ENCODE measurements at places on chromosomes 1 and 21.

DNA sequence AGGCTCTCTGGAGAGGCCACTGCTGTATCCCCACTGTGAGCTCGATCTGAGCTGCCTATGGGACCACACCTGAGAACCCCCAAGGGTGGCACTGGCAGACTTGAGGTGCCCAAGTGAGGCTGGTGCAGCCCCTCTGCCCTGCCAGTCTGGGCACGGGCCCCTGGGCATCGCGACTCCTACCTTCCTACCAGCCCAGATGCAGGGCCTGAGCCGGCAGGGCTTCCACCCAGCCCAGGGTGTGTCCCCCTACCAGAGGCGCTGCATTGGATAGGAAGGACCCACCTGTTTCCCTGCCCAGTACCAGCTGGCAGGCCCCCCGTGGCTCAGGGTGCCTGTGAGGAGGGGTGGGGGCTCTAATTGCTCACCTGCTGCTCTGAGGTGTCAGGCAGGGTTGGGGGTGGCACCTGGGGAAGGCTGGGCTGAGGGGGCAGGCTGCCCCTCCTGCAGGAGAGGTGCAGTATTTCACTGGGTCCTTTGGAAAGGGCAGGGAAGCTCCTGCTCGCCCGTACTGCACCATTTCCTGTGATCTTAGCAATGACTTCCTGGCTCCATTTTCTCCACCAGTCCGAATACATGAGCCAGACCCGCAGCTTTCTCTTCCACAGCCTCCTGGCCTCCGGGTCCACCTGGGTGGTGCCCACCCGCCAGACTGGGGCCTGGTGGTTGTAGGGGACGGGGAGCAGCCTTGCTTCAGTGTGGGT lies 11.8 kb downstream of the TP73 start:
- no peak for DNase-seq

DNA sequence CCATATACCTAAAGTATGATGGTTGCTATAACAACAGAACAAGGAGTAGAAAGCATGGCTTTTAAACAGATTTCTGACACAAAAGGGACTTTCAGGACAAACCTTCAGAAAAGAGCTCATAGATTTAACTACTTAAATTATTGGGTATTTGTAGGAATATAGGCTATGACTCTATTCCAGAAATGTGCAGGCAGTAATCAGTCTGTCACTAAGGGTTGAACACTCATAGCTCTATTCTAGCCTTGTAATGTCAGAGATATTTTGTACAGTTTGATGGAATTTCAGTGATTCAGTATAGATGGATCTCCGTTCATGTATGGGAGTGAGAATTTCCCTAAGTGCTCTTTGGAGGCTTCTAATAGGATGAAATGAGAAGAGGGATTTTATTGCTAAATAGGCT lies 82.8 kb downstream of the EXTL2 start:
- no peak for DNase-seq

GRCh38 chr1:185157599-185158412 lies 839 bp downstream of the SWT1 start:
- no peak for DNase-seq

GRCh38 chr1:205240118-205240517 lies 12.4 kb downstream of the TMCC2 start:
- no peak for DNase-seq

DNA sequence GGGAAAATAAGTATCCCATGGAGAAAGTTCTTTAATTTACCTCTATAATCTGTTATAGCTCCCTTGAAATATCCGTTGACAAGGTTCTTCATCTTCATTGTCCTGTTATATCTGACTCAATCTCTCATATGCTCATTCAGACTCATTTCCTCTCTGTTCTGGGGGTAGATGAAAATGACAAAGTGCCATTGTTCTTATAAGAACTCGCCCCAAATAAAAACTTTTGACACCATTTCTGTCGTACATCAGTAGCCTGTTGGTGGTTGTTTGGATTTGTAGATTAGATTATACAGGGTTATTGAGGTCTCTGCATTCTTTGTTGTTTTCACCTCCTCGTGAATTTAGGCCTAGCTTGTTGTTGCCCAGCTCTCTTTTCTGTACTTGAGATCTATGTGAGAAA lies 55.2 kb upstream of the IPO9 start:
- no peak for DNase-seq

GRCh38 chr1:42973799-42974198 lies 15.1 kb upstream of the SLC2A1 start:
- no peak for DNase-seq

DNA sequence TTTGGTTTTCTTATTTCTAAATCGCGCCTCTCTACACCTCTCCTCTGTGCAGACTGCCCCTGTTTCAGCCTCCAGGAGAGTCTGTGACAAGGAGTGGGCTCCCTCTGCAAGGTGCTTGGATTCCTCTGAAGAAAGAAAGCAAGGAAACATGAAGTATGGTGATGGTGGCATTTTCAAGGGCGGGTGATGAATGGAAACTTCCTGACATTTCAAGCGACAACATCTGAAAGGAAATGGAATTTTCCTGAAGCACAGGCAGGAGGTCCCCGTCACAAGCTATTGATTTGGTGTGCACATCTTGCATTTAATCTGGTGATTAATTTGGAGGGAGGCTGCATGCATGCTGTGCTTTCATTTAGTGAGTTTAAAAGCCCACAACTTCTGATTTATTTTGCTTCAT lies 164.6 kb upstream of the FGGY start:
- DNase-seq, result no peak

GRCh38 chr21:46115441-46116188 lies 17.7 kb downstream of the COL6A2 start:
- DNase-seq, result no peak

- DNase-seq, result no peak
Measured at GRCh38 chr1:95467036-95467435, 233.0 kb downstream of the RWDD3 start.

DNA sequence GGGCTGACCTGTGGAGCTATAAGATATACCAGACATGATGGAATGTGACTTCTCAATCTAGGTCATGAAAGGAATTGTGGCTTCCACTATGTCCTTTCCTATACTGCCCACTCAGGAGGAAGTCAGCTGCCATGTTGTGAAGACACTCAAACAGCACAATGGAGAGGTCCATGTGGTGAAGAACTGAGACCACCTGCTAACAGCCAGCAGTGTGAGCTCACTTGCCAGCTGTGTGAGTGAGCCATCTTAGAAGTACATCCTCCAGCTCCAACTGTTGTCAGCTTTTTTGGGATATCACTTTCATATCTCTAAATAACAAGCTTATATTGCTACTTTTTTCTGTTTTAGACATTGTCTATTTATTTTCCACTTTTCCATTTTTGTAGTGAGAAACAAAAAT lies 29.7 kb downstream of the OLFML3 start:
- DNase-seq, result no peak

DNA sequence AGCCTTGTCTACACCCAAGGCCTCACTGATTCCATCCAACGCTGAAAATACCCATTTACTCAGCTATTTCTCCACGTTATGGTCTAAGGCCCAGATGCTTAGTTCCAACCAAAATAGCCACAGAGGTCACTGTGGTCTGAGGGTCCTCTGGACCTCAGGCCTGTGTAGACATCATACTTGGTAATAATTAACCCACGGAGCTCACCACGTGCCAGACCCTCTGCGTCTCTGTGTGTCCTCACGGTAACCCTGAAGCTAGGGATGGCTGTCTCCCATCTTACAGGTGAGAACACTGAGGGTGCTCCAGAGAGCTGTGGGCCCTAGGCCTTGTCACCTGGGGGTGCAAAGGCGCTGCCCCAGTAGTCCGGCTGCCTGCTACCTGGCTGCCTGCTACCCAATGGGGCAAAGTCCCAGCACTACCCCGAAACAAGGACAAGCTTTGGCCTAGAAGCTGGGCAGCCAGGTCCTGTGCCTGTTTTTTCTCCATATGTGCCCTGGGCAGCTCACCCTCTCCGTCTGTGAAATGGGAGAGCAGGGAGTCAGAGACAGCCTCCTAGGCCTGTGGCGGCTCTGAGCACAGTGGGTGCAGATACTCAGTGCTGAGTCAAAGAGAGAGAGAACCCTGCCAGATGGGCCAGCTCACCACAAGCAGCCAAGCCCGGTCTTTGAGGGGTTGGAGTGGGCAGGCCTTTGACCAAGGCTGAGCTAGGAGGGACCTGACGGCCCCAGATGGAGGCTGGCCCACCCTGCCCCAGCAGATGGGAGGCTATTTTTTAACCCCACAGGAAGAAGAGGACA lies 17.0 kb upstream of the RUNX3 start:
- no peak for DNase-seq

- DNase-seq, result no peak
Measured at GRCh38 chr1:118269598-118269997, 84.6 kb upstream of the SPAG17 start.

- DNase-seq, result no peak
Measured at GRCh38 chr1:79982211-79982610, 975.7 kb upstream of the ADGRL4 start.

- no peak for DNase-seq
Measured at GRCh38 chr1:161274874-161275273, 16.3 kb downstream of the PCP4L1 start.

DNA sequence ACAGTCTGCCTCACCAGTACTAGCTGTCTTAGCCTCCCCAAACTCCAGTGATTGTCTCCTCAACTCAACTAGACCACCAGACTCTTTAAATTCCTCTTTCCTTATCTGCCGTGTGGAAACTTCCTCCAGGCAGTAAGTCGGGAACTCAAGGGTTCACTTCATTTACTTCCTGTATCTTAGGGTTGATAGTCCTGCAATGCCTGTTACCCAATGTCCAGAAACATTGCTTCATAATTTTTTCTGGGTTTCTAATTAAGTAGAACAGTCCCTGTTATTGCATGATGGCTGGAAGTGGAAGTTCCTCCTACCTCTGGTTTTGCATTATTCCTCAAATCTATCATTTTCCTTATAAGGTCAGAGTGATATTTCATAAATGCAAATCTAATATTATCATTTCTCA lies 60.8 kb upstream of the RNF11 start:
- no peak for DNase-seq

GRCh38 chr1:117686907-117687306 lies 81.1 kb downstream of the TENT5C start:
- no peak for DNase-seq

- no peak for DNase-seq
Measured at GRCh38 chr1:204103431-204103741, 30.5 kb downstream of the SOX13 start.

DNA sequence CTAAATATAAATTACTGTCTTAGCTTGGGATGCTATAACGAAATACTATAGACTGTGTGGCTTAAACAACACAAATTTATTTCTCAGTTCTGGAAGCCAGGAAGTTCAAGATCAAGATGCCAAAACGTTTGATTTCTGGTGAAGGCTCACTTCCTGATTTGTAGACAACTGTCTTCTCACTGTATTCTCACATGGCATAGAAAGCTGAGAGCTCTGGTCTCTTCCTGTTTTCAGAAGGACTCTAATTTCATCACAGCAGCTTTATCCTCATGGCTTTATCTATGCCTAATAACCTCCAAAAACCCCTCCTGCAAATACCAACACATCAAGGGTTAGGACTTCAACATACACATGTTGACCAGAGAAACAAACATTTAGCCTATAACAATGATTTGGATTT lies 1795.5 kb downstream of the MRPL39 start:
- no peak for DNase-seq

DNA sequence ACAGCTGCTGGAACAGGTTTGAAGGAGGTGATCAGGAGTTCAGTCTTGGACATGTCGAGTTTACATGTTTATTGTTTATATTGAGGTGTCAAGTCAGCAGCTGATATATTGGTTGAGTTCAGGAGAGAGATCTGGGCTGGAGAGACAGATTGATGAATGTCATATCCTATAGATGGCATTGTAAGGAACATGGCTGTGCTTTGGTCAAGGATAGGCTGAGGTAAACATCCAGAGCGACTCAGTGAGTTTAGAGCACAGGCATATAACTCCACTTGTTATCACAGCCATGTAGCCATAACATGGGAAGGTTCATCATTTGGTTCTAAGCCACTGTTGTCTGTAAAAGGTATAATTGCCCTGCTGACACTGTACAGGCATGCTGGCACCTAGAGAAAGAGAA lies 5.5 kb upstream of the MYOCOS start:
- no peak for DNase-seq

DNA sequence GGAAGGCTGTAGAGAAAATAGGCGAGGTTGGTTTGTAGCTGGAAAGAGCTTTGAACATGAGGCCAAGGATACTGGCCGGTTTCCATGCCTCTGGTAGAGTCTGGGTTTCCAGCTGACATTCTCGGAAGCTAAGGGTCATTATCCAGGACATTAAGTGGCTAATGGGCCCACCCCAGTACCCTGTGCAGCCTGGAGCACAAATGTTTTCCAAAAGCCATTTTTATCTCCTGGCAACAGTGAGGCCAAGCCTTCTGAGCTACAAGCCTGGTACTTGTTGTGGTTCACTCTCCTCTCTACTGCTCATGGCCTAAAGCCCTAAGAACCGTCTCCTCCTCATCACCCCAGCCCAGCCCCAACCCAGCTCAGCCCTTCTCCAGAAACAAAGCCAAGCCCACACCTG lies 122.9 kb downstream of the DMRTA2 start:
- DNase-seq, result no peak

GRCh38 chr1:2133879-2134215 lies 60.7 kb downstream of the FAAP20 start:
- no peak for DNase-seq

- no peak for DNase-seq
Measured at GRCh38 chr21:41868062-41868710, 11.0 kb downstream of the PRDM15 start.

DNA sequence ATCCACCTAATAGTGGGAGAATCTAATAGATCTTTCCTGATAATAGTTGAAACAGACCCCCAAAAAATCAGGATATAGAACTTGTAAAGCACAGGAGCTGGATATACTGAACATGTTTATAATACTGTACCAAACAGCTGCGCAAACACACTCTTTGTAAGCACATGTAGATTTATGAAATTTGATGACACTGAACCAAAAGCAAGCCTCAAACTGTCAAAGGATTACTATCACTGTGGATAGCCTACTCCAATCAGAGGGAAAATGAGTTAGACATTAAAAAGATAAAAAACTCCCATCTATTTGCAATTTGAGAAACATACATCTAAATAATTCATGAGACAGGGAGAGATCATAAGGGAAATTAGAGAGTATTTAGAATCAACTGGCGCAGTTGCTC lies 26.1 kb downstream of the RCAN3 start:
- DNase-seq, result no peak

DNA sequence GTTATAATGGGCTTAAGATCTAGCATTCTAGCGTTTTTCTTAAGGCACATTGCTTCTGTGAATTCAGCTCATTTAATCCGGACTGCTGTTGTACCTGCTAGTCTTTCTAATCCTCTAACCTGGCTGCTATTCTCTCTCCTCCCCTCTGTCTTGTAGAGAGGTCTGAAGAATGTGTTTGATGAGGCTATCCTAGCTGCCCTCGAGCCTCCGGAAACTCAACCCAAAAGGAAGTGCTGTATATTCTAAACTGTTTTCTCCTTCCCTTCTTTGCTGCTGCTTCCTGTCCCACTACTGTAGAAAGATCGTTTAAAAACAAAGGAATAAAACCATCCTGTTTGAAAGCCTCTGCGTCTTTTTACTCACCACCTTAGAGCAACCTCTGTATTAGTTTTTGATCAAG lies 37.3 kb downstream of the CDC42 start:
- peak; percentile 34 for DNase-seq

DNA sequence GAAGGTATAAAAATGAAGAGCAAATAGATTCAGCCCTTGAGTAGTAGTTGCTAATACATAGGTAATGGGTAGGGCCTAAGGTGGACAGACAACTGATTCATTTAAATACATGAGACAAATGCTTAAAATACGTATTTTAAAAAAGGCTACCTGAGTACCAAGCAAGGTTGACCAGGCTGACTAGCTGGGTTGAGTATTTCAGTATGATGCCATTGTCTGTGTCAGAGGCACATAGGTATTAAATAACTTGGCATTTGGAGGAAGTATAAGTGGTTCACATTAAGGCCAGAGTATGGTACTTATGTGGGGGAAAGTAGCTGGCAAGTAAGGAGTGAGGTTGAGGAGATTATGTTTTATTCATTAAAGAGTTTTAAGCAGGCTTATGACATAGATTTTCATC lies 19.4 kb downstream of the NEK7 start:
- no peak for DNase-seq
